Fibroblast of the aortic adventitia (primary cell): ENCODE measurements at places on chromosomes 3 and 15.

DNA sequence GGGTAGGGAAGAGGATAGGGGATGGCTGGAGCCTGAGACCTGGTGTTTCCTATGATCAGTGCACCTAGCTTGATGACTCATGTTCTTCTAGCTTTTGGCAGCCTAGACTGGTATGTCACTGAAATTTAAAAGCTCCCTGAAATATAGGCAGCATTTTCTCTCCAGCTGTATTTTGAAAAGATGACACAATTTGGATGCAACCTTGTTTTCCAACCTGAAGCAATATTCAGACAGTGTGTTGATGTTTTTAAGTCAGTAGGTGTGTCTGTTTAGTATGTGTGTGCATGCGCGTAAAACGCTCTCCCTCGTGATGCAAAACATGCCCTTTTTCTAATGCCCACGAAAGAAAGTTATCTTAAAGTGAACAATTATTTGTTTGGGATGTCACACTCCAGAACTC, 58.5 kb downstream of the RPL22L1 start:
- DNase-seq, result peak; percentile 68

DNA sequence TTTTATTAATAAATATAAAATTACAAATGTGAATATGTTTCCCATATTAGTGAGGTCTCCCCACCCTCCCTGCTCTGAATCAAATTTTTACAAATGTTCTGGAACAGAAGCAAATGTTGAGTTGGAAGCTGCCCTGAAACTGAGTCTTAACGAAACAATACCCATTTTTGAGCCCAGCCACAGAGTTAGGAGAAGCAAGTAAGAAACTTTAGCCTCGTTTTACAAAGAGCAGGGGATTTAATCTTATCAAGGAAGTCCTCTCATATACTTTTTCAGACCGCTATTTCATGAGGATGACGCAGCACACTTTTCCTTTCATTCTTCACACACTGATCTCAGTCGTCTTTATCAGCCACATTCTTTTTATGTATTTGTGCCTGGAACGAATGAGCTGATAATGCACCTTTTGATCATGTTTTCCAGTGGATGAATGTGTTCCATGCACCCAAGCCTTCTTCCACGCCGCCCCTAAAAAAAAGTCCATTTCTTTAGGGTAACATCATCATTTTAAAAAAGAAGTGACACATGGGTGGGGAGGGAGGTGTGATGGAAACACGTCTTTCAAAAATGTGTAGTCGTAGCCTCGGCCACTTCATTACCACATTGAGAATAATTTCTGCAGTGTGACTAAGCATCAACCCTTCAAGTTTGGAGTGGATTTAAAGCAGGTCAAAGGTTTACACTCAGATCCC, 48.1 kb downstream of the SETMAR start:
- peak; percentile 71 for DNase-seq

GRCh38 chr3:69932501-69932900, 67.0 kb upstream of the SAMMSON start:
- no peak for DNase-seq

DNA sequence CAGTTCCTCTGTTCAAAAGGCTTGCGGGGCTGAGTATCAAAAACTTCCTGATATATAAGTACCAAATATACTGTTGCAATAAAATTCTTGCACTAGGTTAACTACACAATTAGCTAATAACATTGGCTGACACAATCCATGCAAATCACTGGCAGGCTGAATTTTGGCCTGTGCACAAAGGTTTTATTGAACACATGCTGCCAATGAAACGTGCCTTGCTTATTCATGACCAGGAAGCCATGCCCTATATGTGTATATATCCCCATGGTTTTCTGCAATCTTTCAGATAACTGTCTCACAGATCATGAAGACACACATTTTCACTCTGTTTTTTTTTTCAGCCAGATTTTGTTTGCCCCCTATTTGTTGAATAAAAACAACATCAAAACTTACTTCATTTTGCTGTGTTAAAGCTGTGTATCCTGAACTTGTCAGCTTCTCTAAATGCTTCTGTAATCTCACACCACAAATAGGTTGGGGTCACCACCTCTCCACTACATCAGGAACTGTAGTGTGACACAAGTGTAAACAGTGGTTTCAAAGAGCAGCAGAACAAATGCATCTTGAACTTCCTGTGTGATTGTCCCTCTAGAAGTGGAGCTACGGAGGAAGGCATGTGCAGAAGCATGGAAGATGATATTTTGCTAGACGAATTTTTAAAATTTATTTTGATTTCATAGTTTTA, 920.7 kb upstream of the NR2F2 start:
- DNase-seq, result no peak

- DNase-seq, result peak; percentile 99
Observed at GRCh38 chr15:99476413-99477222, 89.2 kb upstream of the MEF2A start.

- no peak for DNase-seq
Observed at GRCh38 chr3:186825872-186826409, 16.6 kb upstream of the ADIPOQ start.

DNA sequence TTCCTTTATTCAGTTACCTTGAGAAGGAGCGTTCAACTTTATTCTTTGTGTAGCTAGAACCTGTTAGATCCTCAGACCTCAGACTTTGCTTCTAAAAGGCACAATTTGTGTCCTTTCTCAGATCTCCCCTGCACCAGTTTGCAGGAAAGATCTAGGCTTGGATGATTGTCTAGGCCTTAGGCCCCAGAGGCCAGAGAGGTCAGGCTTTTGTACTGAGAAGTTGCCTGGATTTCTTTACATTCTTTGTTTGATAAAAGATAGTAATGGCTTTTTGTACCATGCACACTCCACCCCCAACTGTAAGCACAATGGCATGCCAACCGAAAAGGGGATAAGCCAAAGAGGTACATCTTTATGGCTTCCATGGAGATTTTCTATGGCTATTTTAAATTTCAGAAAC, 719.6 kb upstream of the NR2F2 start:
- DNase-seq, result no peak
